ENCODE measurements at places on chromosomes 1 and 21. TPM values are rescaled to one million over a fixed set of nuclear protein-coding genes. Genes with fewer than 3 reads are reported as not detected.

Gene KRTAP12-2
- total RNA-seq = not detected

DNA sequence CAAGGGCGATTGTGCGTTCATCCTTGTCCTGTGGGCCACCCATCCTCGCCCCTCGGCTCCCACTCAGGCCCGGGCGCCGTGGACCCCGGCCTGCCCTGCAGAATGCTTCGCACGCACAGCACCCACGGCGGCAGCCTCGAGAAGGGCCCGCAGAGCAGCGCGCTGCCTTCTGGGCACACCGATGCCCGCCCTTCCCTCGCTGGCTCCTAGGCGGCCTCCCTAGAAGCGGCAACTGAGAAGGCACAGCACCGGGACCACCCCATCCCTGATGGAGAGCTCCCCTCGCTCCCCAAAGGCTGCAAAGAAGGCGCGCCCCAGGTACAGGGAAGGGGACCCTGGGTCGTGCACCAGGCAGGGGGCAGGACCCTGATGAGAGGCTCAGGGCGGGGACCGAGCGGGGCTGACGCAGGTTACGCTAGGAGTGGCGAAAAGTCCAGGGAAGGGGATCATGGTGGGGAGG, 971 bp downstream of the CAPZB start:
- DNase-seq = no peak

Gene KRTAP27-1
- total RNA-seq = not detected

Gene ESRRG
- not detected for total RNA-seq

Gene NPHS2
- total RNA-seq = not detected

DNA sequence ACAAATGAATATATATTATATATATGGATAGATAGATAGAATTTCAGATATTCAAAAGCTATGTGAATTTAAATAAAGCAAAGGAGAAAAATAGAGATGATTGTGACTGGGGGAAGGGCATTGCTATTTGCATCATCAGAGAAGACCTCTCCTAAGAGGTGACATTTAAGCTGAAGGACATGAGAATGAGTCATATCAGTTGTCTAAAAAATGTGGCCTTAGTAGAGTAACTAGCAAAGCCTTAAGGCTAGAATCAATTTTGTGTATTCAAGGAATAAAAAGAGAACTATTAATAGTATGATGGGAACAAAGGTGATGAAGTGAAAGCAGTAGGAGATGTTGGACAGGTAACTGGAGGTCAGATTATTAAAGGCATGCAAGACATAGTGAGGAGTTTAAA, 34.8 kb upstream of the SLC35F3 start:
- DNase-seq = no peak

GRCh38 chr1:58545591-58546519, 671 bp downstream of the OMA1 start:
- DNase-seq = peak; percentile 85
